ENCODE measurements at places on chromosomes 4 and X. TPM values are rescaled to one million over a fixed set of nuclear protein-coding genes. Genes with fewer than 3 reads are reported as not detected.

STX18 gene
- polyA plus RNA-seq: 43.7 TPM

TSPAN7 gene
- 180 TPM for polyA plus RNA-seq

NUP62CL gene
- 3.4 TPM for polyA plus RNA-seq

TNMD gene
- 0.24 TPM for polyA plus RNA-seq

LARP7 gene
- polyA plus RNA-seq: 48.2 TPM

RELL1 gene
- polyA plus RNA-seq: 1.7 TPM

PLK4 gene
- polyA plus RNA-seq: 13.9 TPM

All from neural cell (in vitro differentiated cells).